ENCODE measurements at places on chromosomes 12 and 14.

DNA sequence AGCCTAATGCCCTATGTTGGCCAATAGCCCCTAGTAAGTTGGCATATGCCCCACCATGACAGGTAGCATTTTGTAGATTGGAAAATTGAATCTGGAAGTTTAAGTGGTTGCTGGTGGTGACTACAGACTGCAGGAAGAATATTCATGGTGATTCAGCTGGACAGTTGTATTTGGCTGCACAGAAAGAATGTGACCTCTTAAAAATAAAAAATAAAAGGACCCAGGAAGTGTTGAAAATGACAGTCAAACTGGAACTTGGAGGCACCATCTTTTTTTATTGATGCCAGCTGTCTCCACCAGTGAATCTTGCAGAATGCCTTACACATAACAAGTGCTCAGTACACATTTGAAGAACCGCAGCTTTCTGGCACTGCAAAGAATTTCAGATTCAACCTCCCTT lies 73.9 kb downstream of the PRMT8 start:
- DNase-seq: no peak

DNA sequence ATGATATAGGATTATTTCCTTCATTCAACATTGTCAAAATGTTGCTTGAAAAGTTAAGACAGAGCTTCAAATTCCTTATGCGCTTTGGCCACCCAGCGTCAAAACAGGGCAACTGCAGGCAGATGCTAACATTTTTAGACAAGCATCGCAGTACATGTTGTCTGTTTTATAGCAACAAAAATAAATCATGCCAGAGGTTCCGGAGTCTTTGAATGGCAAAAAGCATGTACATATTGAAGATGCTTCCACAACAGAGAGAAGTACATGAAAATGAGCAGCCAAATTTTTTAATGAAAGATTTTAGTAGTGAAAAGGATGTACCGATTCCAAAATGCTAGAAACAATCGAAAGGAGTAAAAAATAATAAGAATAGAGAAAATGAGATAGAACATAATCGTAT lies 49.8 kb upstream of the USP15 start:
- peak; percentile 39 for DNase-seq

GRCh38 chr12:128163086-128163485 lies 103.9 kb upstream of the TMEM132C start:
- DNase-seq: no peak

- no peak for DNase-seq
Measured at GRCh38 chr12:61538951-61539350, 721.3 kb upstream of the USP15 start.

- DNase-seq: no peak
Measured at GRCh38 chr14:74853581-74853980, 22.4 kb downstream of the PROX2 start.

GRCh38 chr14:64504897-64505794 lies 576 bp downstream of the ZBTB1 start:
- DNase-seq: peak; percentile 89

DNA sequence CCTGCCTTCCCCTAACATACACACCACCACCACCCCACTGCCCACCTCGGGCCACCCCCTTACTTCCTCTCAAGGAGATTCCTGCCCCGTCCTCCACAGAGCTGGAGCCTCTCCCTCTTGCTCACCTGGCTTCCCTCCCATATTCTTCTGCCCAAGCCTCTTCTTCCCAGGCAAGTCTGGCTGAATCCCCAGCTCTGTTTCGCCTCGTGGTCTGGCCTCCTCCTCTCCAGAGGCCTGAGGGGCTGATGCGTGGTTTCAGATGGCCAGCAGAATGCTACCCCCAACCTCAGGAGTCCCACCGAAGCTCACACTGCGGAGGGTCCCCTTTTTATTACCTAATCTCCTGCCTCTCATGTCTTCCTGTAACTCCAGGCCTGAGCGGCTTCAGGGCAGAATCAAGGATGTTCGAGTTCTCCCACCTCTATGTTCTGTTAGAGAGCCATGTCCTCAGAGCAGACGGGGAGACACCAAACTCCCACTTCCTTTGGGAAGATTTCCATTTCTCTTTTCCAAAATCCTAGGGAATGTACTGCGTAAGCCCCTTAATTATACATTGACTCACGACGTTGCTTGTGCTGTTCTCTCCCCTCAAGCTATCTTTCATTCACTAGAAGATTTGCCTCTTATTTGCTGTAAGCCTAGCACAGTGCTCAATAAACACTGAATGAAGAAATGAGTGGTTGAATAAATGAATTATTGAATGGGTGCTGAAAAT lies 33.9 kb upstream of the LTBP2 start:
- DNase-seq: no peak

DNA sequence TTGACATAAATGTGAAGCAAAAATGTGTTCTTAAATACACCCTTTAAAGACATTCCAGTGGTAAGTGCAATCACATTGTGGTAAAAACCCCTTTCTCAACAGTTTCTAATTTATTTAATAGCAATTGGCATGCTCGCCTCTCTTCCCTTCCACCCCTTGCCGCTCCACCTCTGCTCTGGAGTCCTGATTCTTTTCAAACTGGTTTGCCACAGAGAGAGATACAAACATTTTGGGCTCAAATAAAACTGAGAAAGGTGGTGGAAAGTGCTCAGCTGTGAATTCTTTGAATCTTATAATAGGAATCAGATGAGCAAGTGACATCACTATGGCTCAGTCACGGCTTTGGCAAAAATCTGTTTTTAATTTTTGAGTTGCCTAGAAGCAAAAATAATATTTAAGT lies 993.9 kb downstream of the GALC start:
- DNase-seq: no peak

- no peak for DNase-seq
Measured at GRCh38 chr14:54877703-54878021, 25.0 kb downstream of the GCH1 start.

DNA sequence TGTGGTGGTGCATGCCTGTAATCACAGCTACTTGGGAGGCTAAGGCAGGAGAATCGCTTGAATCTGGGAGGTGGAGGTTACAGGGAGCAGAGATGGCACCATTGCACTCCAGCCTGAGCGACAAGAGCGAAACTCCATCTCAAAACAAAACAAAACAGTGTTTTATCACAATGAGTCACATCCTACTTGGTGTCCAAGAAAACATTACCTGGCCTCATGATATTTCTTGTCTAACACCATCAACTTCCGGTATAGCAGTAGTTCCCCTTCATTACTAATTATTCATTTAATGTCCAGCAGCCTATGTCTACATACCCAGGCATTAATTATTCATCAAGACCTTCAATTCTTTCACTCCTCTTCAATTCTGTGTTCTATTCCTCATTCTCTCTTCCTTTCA lies 115.5 kb downstream of the CCDC59 start:
- DNase-seq: no peak

DNA sequence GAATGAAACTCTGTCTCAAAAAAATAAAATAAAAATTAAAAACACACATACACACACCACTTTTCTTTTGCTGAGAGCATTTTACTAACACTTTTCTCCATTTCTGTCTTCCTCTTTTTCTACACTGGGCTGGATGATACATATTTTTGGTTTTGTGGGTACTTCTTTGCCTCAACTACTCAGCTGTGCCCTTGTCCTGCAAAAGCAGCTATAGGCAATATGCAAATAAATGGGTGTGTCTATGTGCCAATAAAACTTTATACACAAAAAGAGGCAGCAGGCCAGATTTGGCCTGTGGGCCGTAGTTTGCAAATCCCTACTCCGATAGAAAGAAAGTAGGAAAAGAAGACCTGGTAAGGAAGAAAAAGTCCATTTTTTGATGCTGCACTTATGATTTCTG lies 6.5 kb downstream of the CLMN start:
- no peak for DNase-seq

DNA sequence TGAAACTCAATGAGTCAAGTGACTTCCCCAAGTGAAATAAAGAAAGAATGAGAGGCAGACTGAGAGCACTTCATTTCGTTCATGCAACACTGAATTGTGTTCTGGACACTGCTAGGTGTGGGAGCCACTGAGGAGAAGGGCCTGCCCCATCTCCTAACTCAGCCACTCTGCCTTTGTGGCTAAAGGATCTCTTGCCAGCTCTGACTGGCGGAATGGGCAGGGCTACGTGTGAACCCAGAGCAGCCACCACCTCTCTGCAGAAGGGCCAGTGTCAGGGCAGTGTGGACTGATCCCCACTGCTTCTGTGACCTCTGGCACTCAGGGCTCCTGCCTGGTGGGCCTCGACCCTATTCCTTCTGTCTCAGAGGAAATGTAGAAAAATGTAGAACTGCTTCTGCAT lies 46.5 kb upstream of the GZMB start:
- no peak for DNase-seq

- no peak for DNase-seq
Measured at GRCh38 chr12:2895051-2895451, 4.4 kb downstream of the TULP3 start.

DNA sequence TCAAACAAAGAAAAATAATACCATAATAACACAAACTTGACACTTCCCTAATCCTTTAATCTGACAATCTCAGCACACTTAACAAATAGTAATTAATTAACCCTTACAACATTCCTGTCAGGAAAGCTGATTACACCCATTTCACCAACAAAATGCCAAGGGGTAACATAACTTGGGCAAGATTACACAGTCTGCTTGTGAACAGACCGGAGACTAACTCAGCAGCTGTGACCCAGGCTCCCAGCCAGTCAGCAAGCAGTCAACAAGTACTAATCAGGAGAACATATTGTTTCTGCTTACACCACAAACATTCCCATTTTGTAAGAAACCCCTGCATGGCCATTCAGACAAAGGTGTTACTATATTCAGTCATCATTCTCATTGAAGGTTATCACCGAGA lies 592.5 kb upstream of the FLRT2 start:
- DNase-seq: no peak

- DNase-seq: no peak
Measured at GRCh38 chr12:4496145-4496838, 42.4 kb upstream of the RAD51AP1 start.

- no peak for DNase-seq
Measured at GRCh38 chr12:130715998-130716968, at the start of gene RIMBP2. RIMBP2 (minus strand) TSS chr12:130716299; CDS start chr12:130479013, 237,286 bp downstream.

DNA sequence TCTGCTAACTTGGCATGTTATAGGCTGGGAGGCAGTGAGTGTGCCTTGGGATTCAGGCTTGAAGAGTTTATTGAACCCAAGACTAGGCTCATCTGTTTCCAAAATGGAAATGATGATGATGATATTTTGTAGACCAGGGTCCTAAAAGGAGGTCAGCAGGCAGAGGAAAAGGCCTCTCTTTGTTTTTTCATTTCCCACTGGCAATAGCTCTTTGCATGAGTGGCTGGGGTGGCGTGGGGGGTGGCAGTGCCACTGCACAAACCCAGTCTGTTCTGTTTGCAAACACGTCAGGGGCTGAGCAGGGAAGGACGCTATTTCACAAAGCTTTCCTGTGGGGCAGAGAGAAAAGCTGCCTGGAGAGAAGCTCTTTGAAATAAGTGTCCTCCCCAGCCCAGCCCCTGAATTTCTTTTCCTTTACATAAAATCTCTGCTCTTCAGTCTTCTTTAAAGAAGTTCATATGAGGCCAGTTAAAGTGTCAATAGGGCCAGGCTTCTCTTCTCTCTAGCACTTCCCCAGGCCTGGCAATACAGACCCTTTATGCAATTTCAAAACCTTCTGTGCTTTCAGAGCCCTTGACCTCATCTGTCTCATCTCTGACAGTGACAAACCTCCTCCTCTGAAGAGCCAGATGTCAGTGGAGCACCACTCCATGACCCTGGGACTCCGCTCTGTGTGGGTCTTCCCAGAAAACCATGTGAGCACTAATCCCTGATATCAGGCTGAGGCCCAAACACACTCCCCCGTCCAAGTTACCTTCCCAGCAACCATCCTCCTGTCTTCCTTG lies 72.8 kb downstream of the ZNF664 start:
- no peak for DNase-seq

DNA sequence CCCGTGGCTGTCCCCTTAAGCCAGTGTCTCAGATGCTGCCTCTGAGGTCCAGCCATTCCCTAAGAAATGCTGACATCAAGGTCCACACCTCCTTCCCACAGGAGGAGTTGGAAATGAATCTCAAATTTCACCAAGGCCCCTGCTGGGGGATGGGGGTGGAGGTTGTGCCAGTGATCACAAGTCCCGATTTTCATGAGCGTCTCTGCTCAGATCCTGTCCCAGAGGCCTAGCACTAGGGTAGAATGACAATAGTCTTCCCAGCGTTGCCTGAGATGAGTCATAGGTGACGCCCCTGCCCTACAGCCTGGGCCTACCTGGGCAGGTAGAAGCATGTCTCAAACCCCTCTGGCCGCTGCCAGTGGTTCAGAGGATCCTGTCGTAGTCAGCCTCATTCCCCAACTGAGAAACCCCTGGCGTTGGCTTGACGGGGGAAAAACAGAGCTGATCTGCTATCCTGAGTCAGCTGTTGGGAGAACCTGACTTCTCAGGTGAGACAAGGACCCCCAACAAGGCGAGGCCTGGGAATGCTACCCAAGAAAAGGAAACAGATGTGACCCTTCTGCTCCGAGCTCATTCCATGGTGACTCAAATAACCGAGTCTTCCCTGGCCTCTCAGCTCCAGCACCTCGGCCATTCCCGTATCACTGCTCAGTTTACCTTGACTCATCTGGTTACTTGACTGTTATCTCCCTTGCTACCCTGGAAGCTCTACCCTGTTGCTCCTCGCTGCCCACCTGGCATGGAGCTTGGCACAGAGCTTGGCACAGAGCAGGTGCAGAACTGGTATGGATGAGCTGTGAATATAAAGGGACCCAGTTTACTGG lies 21.8 kb upstream of the SPPL3 start:
- DNase-seq: no peak

DNA sequence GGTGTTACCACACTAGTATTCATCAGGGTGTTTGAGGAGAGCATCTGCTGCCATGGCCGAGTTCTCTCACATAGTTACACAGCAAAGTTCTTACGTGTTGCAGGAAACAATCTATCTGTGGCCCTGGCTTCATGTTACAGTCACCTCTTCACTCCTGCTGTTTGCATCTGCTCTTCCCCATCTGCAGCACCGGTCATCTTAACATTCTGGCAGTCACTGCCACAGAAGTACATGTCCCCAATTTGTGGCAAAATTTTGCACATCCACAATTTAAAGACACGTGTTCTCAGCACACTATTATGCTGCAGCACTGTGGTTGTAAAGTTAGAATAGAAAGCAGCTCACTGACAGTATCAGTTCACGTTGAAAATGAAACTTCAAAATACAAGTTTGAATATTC lies 23.2 kb downstream of the MAPK1IP1L start:
- DNase-seq: no peak

- DNase-seq: no peak
Measured at GRCh38 chr12:124233041-124233796, 61.7 kb upstream of the RFLNA start.

DNA sequence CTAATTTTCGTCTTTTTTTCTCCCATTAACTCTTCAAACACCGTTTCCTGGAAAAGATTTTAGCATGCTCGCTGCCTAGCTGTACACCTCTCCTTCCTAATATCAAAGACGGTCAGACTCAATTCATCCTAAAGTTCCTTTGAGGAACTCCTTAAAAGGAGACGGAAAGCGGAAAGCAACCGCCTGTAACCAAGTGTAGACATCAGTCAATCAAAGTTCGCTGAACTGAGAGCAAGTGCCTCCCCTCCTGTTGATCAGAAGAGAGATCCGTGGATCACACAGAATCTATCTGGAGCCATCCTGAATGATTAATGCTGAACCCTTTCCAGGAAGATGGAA lies 412 bp upstream of the TEP1 start:
- DNase-seq: peak; percentile 16

GRCh38 chr14:33842299-33842698 lies 108.6 kb downstream of the EGLN3 start:
- DNase-seq: no peak
